T-helper 2 cell (primary cell): ENCODE measurements at places on chromosomes 6 and 20.

DNA sequence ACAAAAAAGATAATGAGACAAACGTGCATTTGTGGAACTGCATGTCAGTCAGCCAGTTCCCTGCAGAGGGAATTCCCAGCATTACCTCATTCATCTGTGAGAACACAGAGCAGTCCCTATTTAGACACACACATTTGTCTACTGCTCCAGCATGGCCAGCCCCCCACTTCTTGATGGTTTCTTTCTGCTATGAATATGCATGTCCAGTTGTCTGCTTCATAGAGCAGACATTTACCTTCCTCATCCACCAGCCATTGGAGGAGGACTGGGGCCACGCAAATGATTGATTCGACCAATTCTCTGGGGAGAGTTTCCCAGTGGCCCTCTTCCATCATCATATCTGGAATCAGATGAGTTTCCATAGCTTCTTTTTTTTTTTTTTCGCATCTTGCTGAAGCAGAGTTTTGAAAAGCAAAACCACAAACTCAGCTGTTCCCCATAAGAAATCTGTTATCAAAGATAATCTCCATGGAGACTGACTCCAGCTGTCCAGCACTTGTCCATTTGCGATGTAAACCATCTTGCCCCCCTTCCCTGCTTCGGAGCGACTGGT is 11.8 kb downstream of the ENPP1 start:
- no peak for DNase-seq

DNA sequence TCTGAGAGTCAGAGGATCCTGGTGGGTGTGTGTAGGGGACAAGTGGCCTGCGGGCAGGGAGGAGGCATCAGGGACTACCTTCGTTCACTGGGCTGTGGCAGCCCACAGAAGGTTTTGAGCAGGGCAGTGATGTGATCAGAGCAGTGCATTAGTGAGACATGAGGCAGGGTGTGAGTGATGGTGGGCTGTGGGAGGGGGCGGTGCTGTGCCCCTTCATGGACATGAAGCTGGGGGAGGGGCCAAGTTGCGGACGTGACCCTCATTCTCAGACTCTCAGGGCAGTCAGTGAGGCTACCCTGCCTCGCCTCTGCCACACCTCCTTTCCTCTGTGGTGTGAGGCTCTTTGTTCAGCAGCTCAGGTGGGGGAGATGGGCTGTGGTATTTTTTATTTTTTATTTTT is 142.2 kb upstream of the RNF24 start:
- DNase-seq: no peak

DNA sequence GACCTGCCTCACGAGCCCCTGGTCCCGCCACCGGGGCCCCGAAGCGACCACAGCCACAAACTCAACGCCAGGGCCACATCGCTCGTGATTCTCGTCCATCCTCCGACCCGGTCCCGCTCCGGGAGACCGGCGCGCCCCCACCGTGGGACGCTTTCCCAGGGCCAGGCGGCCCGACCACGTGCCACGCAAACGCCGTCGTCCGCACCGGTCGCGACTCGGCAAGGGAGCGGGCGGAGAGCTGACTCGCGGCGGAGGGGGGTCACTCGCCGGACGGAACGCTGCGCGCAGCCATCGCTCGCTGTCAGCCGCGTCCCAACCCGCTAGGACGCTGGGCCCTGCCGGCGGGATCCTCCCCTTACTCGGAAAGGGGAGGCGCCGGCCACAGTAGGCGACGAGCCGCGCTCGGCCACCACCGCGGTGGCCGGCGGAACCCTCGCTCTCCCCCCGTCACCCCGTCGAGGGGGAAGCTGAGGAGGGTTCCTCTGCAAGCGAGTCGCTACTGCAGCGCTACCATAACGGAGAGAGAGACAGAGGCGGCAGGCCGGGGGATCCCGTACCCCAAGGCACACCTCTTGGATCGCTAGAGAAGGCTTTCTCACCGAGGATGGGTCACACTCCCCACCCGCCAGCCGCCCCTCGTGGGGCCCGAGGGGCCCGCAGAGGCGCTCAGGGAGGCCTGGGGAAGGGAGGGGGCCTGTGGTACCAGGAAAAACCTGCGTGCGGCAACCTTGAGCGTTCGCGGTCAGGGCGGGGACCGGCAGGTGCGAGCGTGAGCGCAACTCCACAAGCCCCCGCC is 511.8 kb upstream of the ZNF337 start:
- DNase-seq: peak; percentile 10

DNA sequence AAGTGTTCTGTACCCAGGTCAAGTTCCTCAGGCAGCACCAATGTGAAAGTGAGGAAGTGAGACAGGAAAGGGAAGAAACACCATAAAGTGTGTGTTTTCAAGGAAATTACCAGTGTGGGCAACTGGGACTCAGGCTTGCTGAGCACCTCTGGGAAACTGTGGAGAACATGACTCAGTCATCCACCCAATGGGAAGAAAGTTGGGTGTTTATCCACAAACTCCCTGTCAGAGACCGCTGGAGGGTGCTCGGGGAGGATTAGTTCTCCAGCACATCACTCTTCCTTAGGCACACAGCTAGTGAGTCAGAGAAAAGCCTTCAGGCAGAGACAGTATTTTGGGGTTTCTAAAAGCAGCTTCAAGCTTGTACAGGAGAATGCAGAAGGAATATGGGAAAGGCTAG is 93.6 kb downstream of the PCSK2 start:
- DNase-seq: no peak

GRCh38 chr6:20658516-20658915 is 124.3 kb downstream of the CDKAL1 start:
- DNase-seq: no peak

DNA sequence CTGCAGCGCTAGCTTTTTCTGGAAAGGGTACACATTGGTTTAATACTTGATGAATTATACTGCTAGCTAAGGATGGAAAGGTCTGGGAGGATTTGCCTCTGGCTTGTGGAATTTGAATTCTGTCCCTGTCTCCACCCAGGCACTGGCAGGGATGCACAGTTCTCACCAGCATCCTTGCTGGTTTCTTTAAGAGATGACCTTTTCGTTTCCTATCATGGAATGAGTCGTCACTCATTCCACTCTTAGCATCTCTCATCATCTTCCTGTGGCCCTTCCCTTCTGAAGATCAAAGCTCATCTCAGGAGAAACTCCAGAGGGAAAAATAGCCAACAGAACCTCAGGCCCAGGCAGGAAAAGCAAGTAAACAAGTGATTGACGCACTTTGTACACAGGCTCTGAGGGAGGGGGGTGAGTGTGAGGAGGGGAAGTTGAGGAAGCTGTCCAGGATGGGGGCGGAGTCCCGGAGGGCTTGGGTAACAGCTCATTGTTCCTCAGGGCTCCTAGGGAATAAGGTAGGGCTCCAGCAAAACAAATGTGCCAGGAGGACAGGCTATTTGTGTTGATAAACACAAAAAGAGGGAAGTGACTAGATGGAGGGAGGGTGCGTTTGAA is 25.7 kb upstream of the SAYSD1 start:
- no peak for DNase-seq

GRCh38 chr6:37602801-37603200 is 94.9 kb downstream of the MDGA1 start:
- no peak for DNase-seq

- no peak for DNase-seq
Measured at GRCh38 chr6:152874846-152875568, 107.8 kb downstream of the FBXO5 start.

- no peak for DNase-seq
Measured at GRCh38 chr6:20533746-20534294, 437 bp upstream of the CDKAL1 start.

DNA sequence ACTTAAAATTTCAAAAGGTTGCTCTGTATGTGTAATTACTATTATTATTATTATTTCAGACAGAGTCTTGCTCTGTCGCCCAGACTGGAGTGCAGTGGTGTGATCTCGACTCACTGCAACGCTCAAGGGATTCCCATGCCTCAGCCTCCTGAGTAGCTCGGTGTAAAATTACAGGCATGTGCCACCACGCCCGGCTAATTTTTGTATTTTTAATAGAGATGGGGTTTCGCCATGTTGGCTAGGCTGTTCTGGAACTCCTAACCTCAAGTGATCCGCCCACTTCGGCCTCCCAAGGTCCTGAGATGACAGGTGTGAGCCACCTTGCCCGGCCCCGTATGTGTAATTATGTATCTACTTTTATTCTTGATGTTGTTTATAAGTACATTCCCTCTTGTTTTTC is 65.3 kb upstream of the ZNF217 start:
- no peak for DNase-seq

DNA sequence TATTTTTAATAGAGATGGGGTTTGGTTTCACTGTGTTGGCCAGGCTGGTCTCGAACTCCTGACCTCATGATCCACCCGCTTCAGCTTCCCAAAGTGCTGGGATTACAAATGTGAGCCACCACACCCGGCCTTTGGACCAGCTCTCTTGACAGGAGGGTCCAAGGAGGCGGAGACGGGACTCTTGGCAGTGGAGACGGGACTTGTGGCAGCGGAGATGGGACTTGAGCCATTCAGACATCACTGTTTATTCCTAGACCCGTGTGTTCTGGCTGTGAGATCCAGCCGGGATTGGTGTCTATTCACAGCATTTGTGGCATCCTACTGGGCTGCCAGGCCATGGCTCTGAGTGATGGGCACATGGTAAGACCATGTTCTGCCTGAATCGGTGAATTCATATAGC is 25.6 kb downstream of the PRPF6 start:
- DNase-seq: no peak

DNA sequence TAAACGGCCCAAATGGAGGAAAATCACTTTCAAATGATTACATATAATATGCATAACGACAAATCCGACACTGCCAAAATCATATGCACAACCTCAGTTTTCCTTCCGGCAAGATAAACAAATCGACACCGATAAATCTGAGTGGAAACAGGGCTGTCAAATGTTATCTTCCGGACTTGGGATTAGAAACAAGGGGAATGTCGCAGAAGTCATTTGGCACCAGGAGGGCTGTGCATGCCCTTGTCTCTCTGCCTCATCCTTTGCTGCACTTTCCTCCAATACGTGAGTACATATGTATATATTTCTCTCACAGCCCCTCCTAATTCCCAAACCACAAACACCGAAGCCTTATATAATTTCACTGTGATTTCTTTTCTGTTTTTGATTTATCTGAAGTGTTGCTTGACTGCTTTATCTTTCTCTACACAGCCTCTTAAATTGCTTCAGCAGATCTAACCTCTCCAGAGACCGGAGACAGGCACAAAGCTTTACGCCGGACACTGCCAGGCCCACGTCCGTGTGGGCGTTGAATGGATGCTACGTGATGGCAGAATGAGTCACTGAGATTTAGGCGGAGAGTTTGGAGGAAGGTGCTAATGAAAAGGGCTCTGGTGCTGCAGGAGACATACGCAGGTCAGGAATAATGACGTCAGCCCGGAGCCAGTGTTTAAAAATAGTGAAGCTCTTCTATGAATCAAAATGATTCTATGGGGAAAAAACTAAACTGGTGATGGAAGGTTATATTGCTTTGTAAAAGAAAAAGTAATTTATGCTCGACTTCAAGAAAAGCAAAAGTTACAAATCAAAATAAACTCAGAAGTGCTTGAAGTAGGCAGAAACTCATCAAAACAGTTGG is 21.0 kb upstream of the PRELID3B start:
- DNase-seq: no peak

DNA sequence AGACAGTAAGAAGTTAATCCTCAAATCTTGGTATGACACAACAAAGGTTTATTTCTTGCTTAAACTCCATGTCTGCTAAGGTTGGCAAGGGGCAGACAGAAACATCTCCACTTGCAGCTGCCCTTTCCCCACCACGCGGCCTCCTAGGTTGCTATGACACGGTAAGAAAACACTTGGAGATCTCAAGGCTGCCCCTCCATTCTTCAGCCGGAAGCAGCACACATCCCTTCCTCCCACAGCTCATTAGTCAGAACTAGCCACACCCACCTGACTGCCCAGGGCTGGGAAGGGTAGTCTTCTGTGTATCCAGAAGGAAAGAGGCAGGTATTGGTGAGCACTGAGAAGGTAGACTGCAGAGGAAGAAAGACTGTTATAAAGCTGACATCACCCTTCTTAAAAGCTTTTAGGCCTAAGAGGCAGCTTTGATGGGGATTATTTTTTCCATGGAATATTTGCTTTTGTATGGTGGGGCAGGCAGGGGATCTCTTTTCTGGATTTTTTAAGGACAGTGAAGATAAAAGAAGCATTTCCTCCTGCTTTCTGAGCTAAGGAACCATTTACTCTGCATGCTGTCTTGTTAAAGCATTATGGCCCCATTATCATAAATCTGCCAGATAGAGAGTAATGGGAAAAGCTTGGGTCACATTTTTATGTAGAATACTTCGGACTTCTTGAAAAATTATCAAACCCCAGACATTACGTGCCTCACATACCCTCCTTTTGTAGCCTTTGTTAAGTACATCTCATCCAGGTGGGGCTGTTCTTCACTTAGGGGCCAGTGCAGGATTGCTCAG is 41.6 kb downstream of the MRAP2 start:
- DNase-seq: no peak

DNA sequence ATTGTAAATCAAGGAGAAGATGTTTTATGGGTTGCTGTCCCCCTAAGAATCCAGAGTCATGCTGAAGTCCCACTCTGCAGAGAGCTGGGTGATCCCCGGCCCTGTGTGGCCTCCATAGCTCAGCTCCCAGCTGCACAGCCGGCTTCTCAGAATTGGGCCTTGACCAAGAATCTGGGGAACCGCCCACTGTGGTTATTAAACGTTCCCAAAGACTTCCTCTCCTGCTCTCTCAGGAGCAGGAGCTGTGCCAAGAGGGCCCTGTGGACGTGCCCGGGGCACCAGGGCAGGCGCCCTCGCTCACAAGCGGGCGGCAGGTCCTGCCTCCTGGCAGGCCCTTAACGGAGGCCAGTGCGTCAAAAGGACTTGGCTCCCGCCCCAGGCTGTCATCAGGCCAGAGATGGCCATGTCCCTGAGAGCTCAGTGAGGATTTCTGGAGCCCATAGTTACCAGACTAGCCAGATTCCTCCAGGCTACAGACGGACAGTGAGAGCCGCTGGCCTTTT is 30.4 kb downstream of the ZC3H12D start:
- DNase-seq: no peak

DNA sequence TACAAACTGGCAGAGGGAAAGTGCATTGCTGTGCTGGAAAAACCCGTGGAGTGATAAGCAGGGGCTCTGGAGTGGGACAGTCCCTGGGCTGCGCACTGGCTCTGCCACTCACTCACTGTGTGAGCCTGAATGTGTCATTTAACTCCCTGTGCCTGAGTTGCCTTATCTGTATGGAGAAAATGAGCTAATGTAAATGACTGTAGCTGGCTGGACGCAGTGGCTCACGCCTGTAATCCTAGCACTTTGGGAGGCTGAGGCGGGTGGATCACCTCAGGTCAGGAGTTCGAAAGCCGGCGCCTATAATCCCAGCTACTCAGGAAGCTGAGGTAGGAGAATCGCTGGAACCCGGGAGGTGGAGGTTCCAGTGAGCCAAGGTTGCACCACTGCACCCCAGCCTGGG is 18.4 kb upstream of the RPN2 start:
- no peak for DNase-seq
